Fibroblast of the aortic adventitia (primary cell): ENCODE measurements at places on chromosomes 2 and 18. TPM values are rescaled to one million over a fixed set of nuclear protein-coding genes. Genes with fewer than 3 reads are reported as not detected.

DNA sequence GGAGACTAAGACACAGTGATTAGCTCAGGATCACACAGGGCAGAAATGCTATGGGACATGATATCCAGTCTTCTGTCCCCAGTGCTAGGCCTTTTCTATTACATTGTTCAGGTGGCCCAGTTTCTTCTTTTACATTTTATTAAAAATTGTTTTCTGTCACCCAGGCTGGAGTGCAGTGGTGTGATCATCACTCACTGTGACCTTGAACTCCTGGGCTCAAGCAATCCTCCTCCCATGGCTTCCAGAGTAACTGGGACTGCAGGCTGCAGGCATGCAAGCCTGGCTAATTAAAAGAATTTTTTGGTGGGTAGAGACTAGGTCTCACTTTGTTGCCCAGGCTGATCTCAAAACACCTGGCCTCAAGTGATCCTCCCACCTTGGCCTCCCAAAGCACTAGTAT is 15.4 kb downstream of the PDK1 start:
- DNase-seq: no peak

DNA sequence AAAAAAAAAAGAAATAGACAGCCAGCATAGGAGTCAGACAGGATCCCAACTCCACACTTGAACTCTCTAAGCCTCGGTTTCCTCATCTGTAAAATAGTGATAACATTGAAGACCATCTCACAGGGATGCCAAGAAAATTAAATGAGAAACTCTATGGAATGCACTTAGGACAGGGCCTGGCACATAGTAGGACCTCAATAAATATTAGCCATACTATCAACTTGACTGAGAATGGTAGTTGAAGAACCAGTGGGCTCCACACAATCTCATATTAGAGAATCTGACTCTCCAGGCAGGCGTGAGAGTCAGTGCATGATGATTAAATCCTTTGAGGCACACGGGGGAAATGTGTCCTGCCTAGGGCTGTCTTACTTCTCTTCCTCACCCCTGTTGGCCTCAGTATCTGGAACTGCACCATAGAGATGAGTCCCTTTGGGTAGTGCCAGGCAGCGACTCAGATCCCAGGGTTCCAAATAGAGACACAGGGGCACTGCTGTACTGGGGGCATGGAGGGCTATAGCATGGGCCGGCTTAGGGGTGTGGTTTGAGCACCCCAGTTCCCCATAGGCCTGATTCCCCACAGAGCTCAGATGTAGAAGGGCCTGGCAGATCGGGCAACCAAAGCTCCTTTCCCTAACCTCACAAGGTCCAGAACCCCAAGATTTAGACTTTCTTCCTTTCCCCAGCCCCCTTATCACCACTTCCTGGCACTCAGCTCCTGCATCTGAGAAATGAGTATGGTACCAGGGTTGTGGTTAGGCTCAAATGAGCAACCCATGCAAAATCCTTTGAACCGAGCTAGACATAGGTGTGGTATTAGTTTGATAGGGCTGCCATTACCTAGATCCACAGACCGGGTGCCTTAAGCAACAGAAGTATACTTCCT is 51.3 kb upstream of the CAB39 start:
- no peak for DNase-seq

DNA sequence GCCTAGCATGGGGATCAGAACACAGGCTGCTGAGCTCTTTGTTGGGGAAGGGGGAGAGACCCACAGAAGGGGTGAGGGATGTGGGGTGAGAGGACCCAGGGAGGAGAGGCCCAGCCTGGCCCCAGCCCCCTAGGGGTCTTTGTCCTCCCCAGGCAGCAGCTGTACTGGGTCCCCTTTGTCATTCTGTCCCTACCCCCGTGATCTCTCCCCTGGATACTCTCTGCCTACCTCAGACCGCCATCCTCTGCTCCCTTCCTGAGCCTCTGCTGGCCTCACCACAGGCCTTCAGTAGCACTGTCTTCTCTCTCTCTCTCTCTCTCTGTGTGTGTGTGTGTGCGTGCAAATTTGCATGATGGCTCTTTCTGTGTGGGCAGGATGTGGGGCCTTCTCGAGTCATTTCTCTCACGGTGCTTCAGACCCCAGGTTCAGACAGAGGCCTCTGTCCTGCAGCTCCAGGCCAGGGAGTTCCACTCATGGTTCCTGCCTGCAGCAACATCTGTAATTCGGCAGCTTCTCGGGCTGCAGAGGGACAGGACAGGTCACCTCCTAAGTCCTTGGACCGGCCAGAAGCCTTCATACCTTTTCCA is 1.4 kb downstream of the PSD4 start:
- no peak for DNase-seq

GRCh38 chr18:45783097-45784075 is 42.1 kb upstream of the SIGLEC15 start:
- peak; percentile 84 for DNase-seq

MARCO gene
- not detected in 2 replicates for total RNA-seq
